Cardiac septum (tissue), 1 donor: ENCODE measurements at places on chromosomes 13 and 19. TPM values are rescaled to one million over a fixed set of nuclear protein-coding genes. Genes with fewer than 3 reads are reported as not detected.

PPP1R13L gene
- total RNA-seq = 119 TPM

FAM83E gene
- total RNA-seq = not detected

OR7E24 gene
- not detected for total RNA-seq

ANKLE1 gene
- total RNA-seq = 0.30 TPM

NCLN gene
- 19.0 TPM for total RNA-seq

LRRC63 gene
- not detected for total RNA-seq

GNG14 gene
- total RNA-seq = not detected

GRCh38 chr13:41231786-41232185 lies 31.6 kb downstream of the MTRF1 start:
- no peak for DNase-seq

DNA sequence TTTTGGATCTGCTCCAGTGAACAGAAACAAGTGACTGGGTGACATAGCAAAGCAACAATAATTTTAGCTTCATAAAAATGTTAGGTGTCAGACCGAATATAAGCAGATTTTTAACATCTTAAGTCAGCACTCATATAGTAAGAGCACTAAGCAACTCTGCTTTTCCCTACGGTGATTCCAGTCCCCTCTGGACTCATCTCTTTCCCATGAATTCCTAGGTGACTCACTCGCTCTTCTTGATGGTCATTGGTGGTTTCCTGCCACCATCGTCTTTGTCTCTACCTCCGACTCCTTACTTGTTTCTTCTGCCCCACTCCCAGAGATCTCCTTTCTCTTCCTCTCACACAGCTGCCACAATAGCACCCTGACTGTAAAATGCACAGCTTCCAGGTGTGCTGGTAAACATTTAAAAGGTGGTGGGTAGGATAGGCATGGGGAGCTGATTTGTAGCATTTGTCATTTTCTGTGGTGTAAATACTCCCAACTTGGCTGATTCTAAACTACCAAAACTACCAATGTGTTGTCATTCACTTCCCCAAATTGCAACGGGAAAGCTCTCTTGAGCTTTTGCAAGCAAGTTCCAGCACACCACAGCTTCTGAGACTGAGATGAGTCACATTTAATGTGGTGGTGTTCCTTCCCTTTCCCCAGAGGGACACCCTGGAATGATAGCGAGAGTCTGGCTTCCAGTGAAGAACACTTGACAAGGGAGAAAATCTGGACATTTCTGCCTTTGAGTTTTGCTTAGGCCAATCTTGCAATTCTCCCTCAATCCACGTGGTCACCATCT lies 42.8 kb upstream of the CLDN10 start:
- no peak for DNase-seq

DNA sequence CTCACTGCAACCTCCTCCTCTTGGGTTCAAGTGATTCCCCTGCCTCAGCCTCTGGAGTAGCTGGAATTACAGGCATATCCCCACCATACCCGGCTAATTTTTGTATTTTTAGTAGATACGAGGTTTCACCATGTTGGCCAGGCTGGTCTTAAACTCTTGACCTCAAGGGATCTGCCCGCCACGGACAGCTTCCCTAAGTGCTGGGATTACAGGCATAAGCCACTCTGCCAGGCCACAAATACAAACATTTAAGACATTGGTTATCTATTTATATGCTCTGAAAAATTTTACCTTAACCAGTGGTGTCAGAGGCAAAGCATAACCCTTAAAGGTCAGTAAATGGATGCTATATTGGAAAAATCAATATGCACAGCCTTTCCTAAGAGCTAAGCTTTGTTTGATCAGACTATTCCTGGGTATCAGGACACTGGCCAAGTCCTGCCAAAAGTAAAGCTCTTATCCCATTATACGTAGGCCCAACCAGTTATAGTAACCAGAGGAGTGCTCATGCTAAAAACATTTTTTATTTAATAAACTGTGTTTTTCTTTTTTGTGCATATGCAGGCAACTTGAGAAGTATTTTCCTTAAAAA lies 56.4 kb upstream of the STARD13 start:
- no peak for DNase-seq
